Left colon (tissue), 2 donors: ENCODE measurements at places on chromosomes 13 and 19. TPM values are rescaled to one million over a fixed set of nuclear protein-coding genes. Genes with fewer than 3 reads are reported as not detected.

SLC44A2 gene
- 124 TPM for total RNA-seq

GFY gene
- total RNA-seq, result not detected

CPT1C gene
- total RNA-seq, result 1.5 TPM

SIX5 gene
- 12.6 TPM for total RNA-seq

DNA sequence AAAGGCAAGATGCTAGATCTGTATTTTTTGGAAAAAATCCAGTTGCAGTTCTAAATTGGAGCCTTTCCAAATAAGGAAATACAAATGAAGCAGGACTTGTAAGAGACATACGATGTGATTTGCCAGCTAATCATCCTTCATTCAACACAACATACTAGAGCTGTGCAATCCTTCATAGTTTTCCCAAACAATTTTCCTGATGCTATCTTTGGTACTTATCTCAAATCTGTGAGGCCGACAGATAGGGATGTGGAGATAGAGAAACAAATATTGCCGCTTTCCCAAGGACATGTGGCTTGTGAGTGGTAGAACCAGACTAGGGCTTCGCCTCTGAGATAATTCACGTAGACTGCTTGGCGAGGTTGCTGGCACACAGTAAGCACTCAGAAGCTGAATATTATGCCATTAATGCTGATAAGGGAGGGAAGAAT, 176.6 kb downstream of the LMO7 start:
- DNase-seq, result no peak

DNA sequence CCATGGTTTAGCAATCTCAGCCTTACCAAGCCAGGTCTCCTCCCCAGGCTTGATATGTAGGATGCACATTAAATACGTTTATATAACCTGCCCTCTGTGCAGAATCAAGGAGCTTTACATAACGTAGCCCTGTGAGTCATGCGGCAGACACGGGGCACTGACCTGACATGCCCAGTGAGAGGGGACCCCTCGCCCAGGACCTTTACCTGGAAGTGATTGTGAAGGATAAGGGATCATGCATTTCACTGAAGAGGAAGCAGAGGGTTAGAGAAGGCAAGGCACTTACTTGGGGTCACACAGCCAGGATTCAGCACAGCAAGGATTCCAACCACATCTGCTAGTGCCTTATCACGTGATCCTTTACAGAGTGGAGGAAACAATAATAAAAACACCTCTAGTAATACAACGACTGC, 18.9 kb upstream of the FOSB start:
- peak; percentile 45 for DNase-seq

DNA sequence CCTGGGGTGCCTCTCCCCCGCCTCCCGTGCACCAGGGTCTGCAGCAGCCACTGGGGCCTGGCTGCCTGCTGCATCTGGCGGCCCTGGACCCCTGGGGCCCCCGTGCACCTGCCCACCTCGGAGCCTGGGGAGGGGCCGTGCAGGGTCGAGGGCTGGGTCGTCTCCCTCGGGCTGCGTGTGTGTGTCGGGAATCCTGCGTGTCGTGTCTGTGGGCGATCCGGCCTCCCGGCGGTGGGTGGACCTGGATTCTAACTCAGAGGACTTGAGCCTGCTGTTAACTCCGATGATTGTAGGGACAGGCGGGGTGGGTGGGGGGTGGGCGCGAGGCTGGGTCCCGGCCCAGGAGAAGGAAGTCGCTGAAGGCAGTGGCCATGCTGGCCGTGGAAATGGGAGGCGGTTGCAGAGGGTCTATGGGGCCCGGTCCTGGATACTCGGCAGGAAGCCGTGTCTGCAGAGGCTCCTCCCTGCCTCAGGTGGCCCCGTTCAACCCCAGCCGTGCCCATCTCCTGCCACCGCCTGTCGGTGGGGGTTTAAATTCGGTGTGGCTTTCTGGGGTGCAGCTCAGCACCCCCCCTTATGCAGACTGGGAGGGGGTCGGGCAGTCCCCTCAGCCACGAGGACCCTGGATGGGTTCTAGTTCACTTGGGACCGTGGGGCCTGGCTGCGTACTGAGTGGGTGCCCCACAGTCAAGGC, 9.4 kb upstream of the WDR18 start:
- no peak for DNase-seq

GRCh38 chr19:1880611-1881392, 4.5 kb downstream of the ABHD17A start:
- DNase-seq, result no peak

DNA sequence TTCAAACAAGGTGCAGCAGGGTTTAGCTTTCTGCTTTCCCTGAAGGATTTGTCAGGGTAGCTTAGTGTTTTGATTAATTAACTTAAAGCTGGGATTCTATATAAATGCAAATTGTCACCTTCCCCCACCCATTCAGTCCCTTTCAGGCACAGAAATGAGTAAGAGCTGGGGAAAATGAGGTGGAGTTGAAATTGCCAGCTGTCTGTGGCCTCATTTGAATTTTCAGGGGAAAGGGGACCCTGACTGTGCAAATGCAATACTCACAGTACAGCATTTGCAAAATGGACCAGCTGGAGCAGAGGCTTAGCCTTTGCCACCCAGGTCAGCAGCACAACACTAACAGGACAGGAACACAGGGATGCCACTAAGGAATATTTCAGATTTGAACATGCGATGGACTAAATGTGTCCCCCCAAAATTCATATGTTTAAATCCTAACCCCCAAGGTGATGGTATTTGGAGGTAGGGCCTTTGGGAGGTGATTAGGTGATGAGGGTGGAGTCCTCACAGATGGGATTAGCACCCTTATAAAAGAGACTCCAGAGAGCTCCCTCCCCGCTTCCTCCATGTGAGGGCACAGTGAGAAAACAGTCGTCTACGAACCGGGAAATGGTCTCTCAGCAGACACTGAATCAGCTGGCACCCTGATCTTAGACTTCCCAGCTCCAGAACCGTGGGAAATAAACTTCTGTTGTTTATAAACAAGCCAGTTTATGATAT, 59.5 kb upstream of the CYSLTR2 start:
- DNase-seq, result no peak

DNA sequence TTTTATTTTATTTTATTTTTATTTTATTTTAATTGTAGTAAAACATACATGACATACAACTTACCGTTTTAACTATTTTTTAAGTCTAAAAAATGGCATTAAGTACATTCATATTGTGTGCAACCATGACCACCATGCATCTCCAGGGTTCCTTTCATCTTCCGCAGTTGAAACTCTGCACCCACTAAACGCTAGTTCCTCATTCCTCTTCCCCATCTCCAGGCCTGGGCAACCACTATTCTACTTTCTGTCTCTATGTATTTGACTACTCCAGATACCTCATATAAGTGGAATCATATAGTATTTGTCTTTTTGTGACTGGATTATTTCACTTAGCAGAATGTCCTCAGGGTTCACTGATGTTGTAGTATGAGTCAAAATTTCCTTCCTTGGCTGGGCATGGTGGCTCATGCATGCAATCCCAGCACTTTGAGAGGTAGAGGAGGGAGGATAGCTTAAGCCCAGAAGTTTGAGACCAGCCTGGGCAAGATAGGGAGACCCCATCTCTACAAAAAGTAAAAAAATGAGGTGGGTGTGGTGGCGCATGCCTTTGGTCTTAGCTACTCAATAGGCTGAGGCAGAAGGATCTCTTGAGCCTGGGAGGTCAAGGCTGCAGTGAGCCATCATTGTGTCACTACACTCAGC, 55.7 kb upstream of the ZNF507 start:
- DNase-seq, result no peak
